Natural killer cell treated with Interleukin-12 subunit alpha and Interleukin-12 subunit beta and Interleukin-15 and Interleukin-18, amount 100 ng/mL, for 72 hours (primary cell): ENCODE measurements at places on chromosomes 11 and 22.

- peak overlapping the region; percentile 15 for H3K4me3 ChIP-seq
- no peaks in the 10 kb centered on the region for H3K36me3 ChIP-seq
- H3K27me3 ChIP-seq: no peaks in the 10 kb centered on the region
- no peak for DNase-seq
- no peak overlapping the region for H3K27ac ChIP-seq
- peaks cover 19% of the 10 kb centered on the region for H3K4me1 ChIP-seq
These were observed 1.3 kb downstream of the ACTN3 start for GRCh38 chr11:66548041-66548440.

GRCh38 chr11:34624069-34624468, 3.2 kb downstream of the EHF start:
- DNase-seq: peak; percentile 72
- peaks cover 56% of the 10 kb centered on the region for H3K27me3 ChIP-seq

DNA sequence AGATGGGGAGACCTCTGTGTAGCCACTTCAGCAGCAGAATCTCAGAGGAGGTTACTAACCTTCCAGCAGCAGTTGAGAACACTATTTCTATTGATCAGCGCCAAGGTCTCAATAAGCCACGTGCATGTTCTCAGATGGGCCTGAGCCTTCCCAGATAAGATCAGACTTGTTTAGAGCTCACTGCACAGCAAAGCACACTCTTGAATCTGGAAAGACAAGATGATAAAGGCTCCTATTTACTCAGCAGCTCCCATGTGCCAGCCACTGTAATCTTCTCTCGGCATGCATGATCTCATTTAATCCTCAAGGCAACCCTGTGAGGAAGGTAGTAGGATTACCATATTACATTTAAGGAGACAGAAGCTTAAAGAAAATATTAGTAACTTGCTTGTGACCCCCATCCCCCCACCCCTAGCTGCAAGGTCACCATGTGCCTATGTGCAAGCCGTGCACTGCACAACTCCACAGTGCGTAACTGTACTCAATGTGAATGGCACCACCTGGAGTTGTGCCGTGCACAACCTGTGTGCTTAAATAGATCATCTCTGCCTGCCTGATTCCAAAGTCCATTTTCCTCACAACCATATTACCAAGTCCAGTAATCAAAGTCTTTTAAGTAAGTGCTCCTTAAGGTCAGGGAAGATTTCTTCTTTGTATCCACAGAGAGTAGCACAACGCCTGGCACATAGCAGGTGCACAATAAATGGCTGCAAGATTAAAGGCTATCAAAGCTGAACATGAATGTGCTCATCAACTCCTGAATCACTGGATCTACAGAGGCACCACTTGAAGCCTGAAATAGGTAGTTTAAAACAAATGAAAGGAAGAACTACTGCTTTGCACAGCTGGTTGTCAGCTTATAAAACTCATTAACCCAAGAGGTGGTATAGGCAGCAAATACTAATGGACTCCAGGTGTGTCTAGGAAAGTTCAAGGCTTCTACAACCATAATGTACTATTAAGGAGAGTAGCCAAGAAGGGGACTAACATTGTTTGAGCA, 293.8 kb downstream of the BUD13 start:
- H3K4me3 ChIP-seq: no peak overlapping the region
- peaks cover 5% of the 10 kb centered on the region for H3K27me3 ChIP-seq
- no peaks in the 10 kb centered on the region for H3K4me1 ChIP-seq
- no peak for DNase-seq

DNA sequence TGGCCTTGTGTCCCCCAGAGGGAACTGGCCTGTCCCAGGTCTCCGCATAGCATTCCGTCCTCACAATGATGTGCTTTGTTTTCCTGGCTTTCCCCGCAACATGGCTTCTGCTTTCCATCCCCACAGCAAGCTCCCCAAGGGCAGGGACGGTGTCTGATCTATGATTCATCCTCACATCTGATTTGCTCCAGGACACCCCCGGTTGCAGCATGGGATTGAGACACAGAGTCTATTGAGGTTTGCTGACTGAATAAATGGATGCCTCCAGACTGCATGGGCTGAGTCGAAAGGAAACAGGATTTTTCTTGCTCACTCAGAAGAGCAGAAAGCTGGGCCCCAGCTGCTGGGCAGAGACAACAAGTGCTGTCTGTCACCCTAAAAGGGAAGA, 40.2 kb downstream of the LMO1 start:
- no peak overlapping the region for H3K4me3 ChIP-seq
- peaks cover 6% of the 10 kb centered on the region for H3K4me1 ChIP-seq
- H3K36me3 ChIP-seq: no peaks in the 10 kb centered on the region
- no peak for DNase-seq
- H3K27me3 ChIP-seq: peaks cover 37% of the 10 kb centered on the region
- no peak overlapping the region for H3K27ac ChIP-seq

- H3K27me3 ChIP-seq: peaks cover 40% of the 10 kb centered on the region
- H3K4me1 ChIP-seq: peaks cover 4% of the 10 kb centered on the region
- no peak overlapping the region for H3K4me3 ChIP-seq
- H3K27ac ChIP-seq: no peak overlapping the region
- H3K36me3 ChIP-seq: no peaks in the 10 kb centered on the region
These were observed 346 bp downstream of the FJX1 start for GRCh38 chr11:35618497-35619115.

DNA sequence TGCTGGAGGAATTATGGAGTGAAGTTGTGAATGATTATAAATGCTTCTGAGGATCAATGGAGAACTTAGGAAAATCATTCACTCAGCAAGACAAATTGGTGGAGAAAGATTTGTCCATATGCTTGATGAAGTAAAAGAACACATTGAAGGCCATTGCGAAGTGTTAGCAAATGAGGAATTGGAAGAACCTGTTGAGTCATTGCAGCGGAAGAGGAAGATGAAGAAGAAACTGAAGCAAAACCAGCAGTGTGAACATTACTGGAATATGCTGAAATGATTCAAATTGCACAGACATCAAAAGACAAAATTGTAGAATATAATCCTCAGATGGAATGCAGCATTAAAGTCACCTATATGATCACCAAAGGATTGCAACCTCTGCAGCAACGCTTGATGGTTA, 168.1 kb downstream of the ADAMTS15 start:
- no peak overlapping the region for H3K4me3 ChIP-seq
- H3K36me3 ChIP-seq: no peaks in the 10 kb centered on the region
- H3K4me1 ChIP-seq: no peaks in the 10 kb centered on the region
- no peak for DNase-seq
- peaks cover 20% of the 10 kb centered on the region for H3K27me3 ChIP-seq

DNA sequence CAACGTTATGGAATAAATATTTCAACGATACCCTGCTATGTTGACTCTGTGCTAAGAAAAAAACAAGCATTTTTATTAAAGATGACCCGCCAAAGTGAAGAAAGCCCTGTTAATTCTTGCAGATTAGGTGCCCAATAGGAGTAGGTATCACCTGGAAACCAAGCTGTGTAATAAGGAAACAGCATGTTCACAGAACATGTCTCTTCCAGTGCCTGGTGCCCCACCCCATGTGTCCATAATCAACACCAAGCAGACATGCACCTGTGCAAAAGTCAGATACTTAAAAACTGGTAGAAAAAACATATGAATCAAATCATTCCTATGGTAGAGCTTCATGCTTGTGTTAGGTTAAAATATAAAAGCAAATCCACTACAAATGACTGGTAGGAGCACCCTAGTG, 327.1 kb downstream of the SHANK2 start:
- no peak for DNase-seq
- H3K36me3 ChIP-seq: peaks cover 16% of the 10 kb centered on the region
- peaks cover 16% of the 10 kb centered on the region for H3K27me3 ChIP-seq
- no peak overlapping the region for H3K27ac ChIP-seq
- H3K4me3 ChIP-seq: no peak overlapping the region
- H3K4me1 ChIP-seq: no peaks in the 10 kb centered on the region

DNA sequence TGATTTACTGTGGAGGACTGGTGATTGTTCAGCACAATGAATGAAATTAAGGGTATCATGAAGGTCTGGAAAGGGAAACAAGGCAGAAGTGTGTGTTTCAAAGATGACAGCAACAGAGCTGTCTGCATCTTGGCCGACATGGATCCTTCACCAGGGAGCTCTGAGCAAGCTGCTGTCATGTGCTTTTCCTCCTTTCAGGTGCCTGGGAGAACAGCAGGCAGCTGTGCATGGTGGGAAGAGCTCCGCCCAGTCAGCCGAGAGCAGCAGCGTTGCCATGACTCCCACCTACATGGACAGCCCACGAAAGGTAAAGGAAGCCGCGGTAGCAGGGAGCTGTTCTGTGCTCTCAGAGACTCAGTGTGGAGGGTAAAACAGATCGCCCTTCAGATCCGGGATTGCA, 87.1 kb upstream of the YWHAH start:
- no peak overlapping the region for H3K27ac ChIP-seq
- no peak for DNase-seq
- H3K4me1 ChIP-seq: no peaks in the 10 kb centered on the region
- H3K27me3 ChIP-seq: no peaks in the 10 kb centered on the region

DNA sequence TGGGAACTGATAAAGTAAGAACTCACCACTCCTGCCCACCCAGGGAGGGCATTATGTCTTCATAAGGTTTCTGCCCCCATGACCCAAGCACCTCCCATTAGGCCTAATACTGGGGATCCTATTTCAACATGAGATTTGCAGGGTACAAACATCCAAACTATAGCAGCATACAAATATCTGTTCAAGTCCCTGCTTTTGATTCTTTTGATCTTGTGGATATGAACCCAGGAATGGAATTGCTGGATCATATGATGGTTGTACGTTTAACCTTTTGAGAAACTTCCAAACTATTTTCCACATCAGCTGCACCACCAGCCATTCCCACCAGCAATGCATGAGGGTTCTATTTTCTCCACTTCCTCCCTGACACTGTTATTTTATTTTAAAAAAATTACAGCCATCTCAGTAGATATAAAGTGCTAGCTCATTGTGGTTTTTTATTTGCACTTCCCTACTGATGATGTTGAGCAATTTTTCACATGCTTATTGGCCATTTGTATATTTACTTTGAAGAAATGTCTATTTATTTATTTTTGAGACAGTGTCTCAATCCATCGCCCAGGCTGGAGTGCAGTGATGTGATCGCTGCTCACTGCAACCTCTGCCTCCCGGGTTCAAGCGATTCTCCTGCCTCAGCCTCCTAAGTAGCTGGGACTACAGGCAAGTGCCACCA, 7.1 kb upstream of the ATG16L2 start:
- H3K36me3 ChIP-seq: peaks cover 5% of the 10 kb centered on the region
- DNase-seq: no peak
- no peaks in the 10 kb centered on the region for H3K27me3 ChIP-seq
- no peak overlapping the region for H3K4me3 ChIP-seq
- H3K4me1 ChIP-seq: peaks cover 27% of the 10 kb centered on the region

DNA sequence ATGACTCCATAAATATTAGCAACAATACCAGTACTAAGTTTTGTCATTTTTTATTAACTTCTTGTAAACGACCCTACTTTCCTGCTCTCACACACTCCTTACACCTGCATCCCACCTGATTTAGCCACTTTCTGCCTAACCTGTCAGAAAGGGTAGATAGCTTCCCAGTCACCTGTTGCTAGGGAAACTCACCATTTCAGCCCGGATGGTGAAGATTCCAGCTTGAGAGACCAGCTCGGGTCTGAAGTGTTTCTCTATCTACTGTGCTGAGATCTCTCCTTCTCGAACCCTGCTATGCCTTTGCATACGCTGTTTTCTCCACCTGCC, at the start of gene PARVG:
PARVG (plus strand) TSS at position 220 of the 327 bp plus-strand sequence. CDS start 2,405 bp downstream, outside the sequence.
- H3K27me3 ChIP-seq: no peaks in the 10 kb centered on the region
- H3K27ac ChIP-seq: peak within 1 kb of the TSS; percentile 88
- DNase-seq: no peak
- no peaks in the 10 kb centered on the region for H3K36me3 ChIP-seq

DNA sequence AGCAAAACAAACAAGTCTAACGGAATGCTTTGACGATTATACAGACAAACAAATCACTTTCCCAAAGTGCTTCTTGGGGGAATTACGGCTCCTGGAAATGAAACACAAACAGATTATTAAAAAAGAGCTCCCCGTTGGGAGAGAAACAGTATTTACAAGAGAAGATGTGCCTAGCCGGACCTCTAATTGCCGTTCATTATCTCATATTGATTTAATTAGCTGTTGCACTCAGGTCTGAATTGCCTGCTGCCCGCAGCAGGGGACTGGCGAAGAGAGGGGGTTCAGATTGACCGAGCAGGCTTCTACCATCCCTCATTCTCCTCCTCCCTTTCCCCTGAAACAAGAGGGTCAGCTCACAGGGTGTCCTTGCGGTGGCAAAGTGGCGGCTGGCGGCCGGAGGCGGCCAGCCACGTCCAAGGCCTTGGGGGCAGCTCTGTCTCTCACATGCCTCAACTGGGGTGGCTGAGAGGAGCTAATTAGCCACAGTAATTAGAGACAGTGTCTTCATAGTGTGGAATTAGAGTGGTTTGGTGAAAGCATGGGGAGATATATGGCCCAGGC, 295.1 kb downstream of the MIAT start:
- no peaks in the 10 kb centered on the region for H3K36me3 ChIP-seq
- H3K4me3 ChIP-seq: no peak overlapping the region
- H3K27ac ChIP-seq: no peak overlapping the region
- H3K4me1 ChIP-seq: no peaks in the 10 kb centered on the region

GRCh38 chr11:126929179-126930061, 71.2 kb downstream of the KIRREL3 start:
- H3K27ac ChIP-seq: no peak overlapping the region
- no peak overlapping the region for H3K4me3 ChIP-seq
- H3K4me1 ChIP-seq: no peaks in the 10 kb centered on the region
- DNase-seq: no peak

DNA sequence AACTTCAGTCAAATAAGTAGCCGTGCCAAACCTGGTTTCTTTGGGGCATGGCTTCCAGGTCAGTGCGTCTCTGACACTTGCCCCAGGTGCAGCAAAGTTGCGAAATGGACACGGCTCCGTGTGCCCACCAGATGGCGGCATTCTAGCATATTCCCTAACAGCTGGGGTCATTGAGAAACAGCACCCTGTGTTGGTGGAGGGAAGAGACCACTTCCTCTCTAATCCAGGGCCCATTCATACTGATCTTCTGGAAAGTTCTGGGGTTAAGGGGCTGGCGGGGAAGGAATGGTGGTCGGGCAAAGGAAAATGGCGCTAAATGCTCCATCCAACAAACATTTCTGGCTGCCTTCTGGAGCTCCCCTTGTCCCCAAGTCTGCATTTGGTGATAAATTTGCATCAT, 141.2 kb upstream of the TIMP3 start:
- no peak for DNase-seq
- no peaks in the 10 kb centered on the region for H3K36me3 ChIP-seq
- H3K27me3 ChIP-seq: peaks cover 17% of the 10 kb centered on the region
- H3K4me3 ChIP-seq: no peak overlapping the region
- no peaks in the 10 kb centered on the region for H3K4me1 ChIP-seq
- no peak overlapping the region for H3K27ac ChIP-seq

GRCh38 chr11:123303924-123304323, 108.9 kb upstream of the CLMP start:
- no peaks in the 10 kb centered on the region for H3K36me3 ChIP-seq
- no peak for DNase-seq
- H3K27me3 ChIP-seq: no peaks in the 10 kb centered on the region
- H3K4me3 ChIP-seq: peak overlapping the region; percentile 83
- H3K4me1 ChIP-seq: peaks cover 41% of the 10 kb centered on the region
